ENCODE measurements at places on chromosomes 6 and 20. TPM values are rescaled to one million over a fixed set of nuclear protein-coding genes. Genes with fewer than 3 reads are reported as not detected.

GRCh38 chr6:100370265-100370664 is 94.5 kb downstream of the SIM1 start:
- no peak for DNase-seq

GRCh38 chr6:63023726-63024125 is 187.5 kb upstream of the FKBP1C start:
- no peak for DNase-seq

Gene BPIFB4
- not detected for total RNA-seq

Gene WRNIP1
- 39.2 TPM for total RNA-seq

DNA sequence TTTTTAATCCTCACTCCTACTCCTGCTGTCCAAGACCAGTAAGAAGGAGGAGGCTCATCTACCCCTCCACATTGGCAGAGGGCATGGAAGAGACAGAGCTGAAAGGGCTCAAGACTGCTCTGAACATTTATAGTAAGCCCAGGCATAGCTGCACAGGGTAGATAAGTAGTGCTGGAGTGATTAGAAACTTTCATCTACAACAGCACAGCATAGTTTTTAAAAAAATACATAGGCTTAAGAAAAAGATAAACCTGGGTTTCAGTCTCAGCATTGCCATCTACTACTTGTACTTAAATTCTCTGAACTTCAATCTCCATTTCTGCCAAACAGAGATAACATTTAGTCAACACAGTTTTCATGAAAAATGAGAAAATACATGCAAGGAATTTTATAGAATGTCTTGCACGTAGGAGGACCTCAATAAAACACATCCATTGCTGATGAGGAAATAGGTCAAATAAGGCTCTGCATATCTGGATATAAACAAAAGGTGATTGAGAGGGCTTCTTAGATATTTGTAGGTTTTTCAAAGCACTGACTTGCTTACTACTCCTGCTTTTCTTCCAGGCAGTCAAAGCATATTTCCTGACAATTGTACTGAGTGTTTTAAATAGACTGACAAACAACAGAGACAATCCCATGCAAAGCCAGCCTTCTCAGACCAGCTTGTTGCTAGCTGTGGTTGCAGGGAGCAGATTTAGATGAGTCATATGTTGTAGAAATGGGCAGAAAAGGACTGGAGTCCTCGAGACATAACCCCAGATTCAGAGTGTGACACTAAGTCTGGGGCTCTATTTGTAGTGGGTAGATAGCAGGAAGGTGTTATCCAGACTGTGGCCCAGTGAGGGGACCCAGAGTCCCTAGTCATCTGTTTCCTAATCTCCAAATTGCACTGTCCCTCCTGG is 107.4 kb upstream of the TAB2 start:
- no peak for DNase-seq

Gene APOM
- 3.4 TPM for total RNA-seq

DNA sequence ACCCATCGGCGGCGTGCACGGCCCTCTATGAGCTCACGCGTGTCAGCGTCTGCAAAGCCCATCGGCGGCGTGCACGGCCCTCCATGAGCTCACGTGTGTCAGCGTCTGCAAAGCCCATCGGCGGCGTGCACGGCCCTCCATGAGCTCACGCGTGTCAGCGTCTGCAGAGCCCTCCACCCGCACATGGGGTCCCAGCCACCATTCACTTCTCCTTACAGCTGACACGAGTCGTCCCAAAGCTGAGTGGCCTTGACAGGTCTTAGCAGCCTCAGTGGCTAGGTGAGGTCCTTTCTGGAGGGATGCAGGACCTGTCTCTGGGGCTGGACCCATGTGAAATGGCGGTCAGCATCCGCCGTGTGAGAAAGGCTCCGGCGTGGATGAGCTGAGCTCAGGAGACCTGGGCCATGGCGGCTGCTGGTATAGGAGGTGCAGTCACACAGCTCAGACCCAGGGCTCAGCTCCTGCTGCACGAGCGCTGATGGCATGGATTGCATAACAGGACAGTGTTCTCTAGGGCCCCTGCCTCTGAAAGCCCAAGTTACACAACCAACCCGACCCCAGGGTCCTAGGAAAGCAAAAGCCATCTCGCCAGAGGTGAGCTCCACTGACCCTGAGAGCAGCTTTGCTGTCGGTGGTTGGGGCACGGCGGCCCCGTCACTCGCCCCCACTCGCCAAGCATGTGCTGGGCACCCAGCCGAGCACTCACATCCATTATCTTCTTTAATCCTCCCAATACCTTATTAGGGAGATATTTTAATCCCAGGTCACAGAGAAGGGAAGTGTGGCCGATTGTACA is 38.9 kb downstream of the DLL1 start:
- DNase-seq = no peak

DNA sequence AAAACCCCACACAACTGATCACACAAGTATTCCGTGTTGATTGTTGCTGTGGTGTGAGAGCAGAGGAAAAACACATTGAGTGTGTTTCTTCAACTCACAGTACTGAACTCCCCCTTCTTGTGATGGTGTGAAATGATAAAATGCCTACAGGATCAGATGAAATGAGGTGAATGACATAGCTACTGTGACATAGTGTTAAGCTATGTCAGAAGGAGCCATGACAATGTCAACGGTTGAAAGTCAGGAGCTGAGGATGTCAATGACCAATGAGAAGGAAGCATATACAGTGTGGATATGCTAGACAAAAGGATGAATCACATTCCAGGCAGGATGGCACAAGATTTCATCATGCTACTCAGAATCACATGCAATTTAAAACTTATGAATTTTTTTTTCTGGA is 38.8 kb downstream of the WASF1 start:
- DNase-seq = no peak

DNA sequence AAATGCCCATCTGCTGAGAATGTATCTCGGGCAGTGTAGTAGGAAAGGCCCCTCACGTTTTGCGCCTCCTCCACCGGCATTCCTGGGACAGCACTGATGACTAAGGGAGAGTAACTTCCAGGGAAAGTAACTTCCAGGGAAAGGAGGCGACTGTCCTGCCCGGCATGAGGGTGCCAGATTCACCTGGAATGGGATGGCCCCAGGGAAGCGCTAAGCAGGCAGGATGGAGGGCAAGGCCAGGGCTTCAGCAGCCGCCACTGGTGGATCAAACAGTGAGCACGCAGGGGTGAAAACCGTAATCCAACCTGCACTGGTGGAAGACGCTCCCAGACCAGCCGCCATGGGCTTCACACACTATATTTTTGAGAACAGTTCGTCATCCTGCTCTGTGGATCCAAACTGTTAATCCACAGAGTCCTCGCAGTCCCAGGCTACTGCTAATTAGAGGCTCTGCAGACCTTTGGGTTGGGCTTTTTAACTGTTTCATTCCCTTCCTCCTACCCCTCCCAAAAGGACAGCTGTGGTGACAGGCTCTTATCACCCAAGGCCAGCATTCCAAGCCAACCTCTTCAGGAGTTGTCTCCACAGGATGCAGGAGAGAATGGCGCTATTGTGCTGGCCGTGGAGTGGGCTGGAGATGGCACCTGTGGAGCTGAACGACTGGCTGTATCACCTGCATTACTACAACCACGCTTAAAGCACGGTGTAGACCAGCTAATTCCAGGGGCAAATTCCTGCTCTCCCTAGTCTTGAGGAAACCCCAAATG is 178.9 kb downstream of the DLL1 start:
- no peak for DNase-seq

Gene ENTPD6
- 43.9 TPM for total RNA-seq

Measured in H1 (cell line).